ENCODE measurements at places on chromosomes 4 and X.

DNA sequence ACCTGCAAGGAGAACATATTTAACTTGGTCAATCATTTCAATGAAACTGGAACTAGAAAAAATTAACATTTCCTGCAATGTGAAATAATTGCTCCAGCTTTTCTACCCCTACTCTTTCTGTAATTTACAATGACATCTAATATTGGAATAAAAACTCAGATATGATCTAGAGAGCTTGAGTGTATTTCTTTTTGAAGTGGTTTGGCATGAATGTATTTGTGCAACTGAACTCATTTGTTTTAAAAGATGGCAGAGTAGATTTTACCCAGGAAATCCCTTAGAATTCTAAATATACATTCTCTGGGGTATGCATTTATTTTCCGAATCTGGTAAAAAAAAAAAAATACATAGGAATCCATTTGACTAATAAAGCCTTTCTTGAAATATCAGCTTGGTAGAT, 21.5 kb upstream of the GATB start:
- DNase-seq, result no peak

DNA sequence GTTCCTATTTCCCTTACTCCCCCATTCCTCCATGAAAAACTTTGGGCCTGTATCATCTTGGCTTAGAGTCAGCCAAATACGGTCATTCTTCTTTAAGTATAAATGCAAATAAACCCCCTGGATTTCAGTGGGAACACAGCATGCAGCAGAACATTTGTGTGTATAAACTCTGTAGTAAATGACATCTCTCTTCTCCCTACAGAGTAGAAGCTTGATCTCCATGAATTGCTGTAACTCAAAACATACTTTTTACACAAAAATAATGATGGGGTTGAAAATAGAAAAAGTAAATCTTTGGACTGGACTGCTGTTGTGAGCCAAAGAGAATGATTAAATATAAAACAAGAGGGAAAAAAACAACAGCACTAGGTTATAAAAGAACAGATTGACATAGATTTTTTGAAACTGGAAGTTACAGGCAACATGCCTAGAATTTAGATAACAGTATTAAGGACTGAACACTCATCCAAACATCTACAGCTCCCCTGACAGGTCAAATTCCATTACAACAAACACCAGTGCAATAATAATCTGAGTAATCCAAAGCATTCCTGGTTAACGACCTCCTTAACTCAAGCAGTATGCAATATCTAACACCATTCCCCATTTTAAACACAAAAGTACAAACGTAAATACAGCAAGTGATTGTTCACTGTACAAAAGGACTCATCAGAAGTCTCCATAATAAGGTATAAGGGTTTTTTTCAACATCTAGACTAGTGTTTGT, 30.7 kb downstream of the TSPAN5 start:
- DNase-seq, result no peak

DNA sequence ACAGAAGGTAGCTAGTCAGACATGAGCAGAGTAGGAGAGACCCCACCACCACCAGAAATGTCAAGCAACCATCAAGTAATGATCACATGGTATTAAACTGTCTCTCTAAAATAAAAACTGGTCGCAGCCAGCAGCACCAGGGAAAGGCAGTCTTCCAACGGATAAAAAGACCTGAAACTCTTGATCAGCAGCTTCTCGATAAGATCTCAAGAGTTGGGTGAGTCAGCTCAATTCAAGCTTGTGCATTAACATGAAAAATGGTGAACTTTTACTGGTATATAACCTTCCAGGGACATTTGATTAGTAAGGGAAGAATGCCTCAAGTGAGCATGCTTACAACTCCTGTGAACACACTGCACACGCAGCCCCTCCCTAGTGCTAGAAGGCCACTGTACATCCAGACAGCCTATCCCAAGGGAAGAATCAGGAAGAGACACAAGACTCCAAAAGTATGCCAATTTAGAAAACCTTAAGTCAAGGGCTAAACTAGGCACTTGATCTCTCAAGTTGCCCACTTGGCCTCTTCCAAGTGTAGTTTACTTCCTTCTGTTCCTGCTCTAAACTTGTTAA, 270.0 kb upstream of the GNPDA2 start:
- DNase-seq, result no peak

- DNase-seq, result no peak
These were observed 36.9 kb downstream of the CCDC158 start for GRCh38 chr4:76384052-76384451.

GRCh38 chrX:103063191-103063845, 653 bp downstream of the BEX1 start:
- DNase-seq, result peak; percentile 61

DNA sequence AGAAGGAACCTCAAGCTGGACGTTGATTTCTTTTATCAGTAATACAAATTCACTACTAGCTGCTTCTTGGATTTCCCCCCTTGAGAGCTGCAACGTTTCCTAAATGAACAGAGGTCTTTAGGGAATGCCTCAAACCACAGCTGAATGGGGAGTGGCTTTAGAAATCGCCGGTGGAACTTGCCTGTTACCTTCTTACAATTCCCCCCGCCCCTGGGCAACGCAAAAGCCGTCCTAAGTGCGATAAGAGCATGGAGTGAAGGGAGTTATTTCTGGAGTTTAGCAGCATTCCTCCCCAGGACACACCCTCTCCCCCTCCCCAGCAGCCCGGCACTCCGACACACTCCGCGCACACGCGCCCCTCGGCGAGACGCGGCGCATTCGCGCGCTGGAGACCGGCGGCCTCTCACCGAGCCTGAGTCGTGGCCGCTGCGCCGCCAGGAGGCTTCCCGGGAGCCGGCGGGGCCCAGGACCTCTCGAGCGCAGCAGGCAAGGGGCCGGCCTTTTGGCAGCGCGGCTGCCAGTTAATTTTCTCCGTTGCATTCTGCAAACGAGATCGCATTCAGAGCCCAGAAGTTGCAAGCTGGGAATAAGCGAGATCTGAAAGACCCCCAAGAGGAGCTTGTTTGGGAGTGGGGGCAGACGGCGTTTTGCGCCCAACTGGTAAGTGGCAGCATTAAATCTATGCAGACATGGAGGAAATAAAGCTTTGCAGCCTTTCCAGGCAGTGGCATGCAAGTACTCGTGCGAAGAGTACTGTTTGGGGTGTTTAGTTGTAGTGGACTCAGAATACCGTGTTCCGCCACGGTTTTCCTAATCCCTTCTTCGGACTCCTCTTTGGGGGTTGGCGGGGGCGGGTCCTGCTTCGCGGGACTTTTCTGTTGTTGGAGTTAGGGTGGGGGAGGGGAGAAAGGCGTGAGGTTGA, 134.7 kb downstream of the PALLD start:
- DNase-seq, result peak; percentile 89

DNA sequence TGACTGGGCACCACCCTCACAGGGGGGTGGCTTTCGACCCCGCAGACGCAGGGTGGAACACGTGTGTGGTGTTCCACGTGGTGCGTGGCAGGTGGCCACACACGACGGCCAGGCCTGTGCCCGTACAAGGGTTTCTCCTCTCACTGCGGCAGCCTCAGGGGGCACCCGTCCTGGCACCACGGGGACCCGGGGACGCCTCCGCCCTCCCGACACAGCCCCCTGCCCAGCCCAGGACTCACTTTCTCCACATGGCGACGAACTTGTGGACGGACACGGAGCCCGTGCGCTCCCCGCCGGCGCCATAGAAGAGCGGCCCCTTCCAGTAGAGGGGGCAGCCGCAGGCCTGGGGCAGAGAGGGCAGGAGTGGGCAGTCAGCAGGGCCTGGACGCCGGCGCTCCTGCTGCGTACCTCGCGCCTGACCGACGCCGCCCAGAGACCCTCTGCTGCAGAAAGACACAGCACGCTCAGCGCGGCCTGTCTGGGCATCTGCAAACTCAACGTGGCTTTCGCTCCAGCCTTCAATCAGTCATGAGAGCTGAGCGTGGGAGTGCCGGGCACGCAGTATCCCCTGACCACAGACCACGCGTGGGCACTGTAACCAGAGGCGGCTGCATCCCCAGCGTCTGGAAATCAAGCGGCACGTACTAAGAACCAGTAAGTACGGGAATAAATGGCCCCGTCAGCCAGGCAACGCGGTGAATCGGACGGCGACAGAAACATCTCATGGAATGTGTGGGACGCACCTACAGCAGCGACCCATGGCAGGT, 28.9 kb upstream of the GTPBP6 start:
- DNase-seq, result no peak

DNA sequence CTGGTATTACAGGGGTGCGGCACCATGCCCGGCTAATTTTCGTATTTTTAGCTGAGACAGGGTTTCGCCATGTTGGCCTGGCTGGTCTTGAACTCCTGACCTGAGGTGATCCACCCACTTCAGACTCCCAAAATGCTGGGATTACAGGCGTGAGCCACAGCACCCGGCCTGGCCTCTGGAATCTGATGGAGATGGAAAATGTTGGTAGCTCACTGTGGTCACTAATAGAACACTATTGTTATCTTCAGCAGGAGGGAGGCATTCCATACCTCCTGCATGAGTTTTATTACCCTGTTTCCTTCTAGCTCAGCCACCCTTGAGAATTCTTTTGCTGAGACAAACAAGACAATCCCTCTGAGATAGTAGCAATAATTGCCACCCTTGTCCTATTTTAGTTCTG, 105.0 kb downstream of the SHROOM3 start:
- DNase-seq, result no peak

DNA sequence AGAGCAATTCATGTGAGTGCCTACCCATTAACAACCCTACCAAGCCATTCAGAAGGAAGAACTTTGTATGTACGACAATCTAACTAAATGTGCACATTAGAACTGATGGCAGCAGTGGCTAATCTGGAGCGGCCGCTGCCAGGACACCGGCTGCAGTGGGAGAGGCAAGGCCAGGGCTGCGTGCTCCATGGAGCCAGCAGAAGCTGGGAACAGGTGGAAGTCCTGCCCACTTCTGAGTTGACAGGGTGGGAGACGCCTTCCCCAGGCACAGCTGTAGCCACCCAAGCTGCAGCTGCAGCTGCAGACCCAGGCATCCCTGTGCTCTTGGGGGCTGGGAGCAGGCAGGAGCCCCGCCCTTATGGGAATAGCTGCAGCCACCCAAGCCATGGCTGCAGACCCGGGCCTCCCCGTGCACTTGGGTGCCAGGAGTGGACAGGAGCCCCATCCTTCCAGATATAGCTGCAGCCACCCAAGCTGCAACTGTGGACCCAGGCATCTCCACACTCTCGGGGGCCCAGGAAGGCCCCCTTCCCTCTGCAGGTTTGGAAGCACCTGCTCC, 79.1 kb upstream of the DDX60 start:
- no peak for DNase-seq

DNA sequence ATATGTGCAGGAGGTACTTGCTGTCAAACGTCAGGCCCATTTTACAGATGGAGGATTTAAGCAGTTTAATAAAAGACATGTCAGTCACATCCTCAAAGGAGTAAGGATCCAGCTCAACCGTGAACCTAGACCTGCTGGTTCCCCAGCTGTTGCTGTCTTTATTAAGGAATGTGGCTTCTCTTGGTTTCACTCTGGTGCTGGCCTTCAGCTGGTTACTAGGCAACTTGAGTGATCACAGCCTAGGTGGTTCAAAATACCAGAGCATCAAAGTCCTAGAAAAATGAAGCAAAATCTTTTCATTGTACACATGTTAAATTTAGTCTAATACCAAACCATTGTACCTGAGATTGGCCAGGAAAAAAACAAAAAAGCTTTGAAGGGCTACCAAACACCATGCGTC, 32.7 kb upstream of the GLRA2 start:
- no peak for DNase-seq

DNA sequence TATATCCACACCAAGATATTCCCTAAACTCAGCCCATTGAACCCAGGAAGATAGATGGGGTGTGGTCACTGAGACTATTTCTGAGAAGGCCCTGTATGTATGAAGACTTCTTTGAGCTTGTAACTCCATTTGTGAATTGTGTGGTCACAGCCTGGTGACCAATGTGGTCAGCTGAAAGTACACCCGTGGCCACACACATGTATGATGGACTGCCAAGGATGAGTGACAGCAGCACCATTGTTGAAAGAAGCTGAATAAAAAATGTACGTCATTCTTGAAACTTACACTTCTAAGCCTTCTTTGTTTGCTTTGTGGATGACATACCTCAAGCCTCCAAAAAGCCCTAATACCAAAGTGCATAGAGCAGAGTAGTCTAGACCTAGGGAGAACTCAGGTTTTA, 581.4 kb downstream of the RAB28 start:
- no peak for DNase-seq

DNA sequence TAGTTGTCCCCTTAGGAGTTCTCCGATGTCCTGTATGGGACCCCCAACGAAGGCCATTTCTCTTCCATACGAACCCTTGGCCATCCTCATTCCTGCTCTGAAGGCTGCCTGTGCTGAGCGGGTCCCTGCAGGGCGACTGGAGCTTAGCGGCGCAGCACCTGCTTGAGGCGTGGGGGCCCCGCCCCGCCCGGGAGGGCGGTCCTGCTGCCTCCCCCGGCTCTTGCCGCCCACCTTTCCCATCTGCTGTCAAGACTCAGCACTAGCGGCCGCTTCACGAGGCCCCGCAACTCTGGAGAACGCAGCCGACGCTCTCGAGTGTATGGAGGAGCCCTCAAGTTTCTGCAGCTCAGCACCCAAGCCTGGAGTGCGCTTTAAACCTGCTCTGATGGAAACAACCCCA, 197.7 kb downstream of the TRIML1 start:
- no peak for DNase-seq

GRCh38 chrX:129000018-129000417, 523.3 kb downstream of the SMARCA1 start:
- DNase-seq, result no peak

Data from D341Med (cell line).